GM06990 (cell line): ENCODE measurements at places on chromosomes 2 and 18.

- DNase-seq = no peak
Observed at GRCh38 chr2:240426845-240427721, 8.4 kb upstream of the GPC1 start.

DNA sequence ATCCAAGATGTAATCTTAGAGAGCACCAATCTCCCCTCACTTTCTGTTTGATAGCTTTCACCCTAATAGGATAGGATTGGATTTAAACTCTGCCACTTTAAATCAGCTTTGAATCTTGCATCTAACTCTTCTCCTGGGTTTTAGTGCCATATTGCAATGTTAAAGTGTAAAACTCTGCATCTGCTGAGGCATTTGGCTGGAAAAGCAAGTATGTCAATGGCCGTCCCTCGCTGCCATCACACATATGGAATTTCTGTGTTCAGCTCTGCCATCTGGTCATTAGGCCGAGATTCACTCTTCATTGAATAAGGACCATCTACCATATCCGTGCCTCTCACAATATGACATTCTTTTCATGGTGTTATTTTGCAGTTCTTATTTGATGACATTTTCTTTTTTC, 728.1 kb upstream of the PIK3C3 start:
- DNase-seq = no peak

DNA sequence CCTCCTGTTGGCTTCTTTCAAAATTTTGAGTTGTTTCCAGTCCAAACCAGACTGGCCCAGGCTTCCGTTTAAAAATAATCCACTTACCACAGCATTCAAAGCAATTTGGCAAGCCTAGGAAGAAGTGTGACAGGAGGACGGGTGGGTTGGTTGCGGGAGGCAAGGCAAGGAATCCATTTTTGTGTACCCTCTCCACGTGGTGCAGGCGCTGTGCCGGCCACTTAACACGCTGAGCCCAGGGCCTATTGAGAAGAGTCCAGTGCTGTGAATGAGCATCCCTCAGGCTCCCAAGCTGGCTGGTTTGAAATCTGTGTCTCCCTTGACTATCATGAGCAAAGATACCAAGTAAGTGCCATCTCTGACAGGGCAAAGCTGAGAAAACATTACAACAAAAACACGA, 160.9 kb downstream of the NCKAP5 start:
- no peak for DNase-seq

- peak; percentile 18 for DNase-seq
Observed at GRCh38 chr2:190468814-190469569, 60.8 kb downstream of the MFSD6 start.

DNA sequence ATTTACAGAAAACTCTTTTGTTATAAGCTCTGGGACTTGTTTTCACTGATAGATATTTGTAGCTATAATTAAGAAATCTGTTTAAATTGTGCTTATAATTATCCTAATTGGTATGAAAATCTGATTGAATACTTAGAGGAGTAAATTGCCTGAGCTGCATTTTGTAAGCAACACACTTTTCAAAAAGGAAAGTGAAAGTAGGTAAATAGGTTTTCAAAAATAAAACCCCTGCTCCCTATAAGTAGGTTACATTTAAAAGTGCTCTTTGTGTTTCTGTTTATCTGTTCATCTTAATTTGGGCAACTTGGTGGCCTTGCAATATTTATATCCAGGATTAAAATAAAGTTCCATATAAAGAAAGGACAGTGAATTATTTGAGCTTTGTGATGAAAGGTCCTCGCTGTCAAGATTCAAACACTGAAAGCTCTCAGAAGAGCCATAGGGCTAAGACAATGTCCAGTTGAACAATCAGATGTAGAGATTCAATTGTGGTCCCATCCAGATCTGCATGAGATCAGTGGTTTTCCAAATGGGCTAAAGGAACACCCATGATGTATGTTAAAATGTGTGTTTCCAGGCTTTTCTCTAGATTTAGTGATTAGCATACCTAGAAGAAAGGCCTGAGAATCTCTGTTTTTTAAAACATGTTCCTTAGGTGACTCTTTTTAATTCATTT, 371.6 kb downstream of the RPRM start:
- no peak for DNase-seq

DNA sequence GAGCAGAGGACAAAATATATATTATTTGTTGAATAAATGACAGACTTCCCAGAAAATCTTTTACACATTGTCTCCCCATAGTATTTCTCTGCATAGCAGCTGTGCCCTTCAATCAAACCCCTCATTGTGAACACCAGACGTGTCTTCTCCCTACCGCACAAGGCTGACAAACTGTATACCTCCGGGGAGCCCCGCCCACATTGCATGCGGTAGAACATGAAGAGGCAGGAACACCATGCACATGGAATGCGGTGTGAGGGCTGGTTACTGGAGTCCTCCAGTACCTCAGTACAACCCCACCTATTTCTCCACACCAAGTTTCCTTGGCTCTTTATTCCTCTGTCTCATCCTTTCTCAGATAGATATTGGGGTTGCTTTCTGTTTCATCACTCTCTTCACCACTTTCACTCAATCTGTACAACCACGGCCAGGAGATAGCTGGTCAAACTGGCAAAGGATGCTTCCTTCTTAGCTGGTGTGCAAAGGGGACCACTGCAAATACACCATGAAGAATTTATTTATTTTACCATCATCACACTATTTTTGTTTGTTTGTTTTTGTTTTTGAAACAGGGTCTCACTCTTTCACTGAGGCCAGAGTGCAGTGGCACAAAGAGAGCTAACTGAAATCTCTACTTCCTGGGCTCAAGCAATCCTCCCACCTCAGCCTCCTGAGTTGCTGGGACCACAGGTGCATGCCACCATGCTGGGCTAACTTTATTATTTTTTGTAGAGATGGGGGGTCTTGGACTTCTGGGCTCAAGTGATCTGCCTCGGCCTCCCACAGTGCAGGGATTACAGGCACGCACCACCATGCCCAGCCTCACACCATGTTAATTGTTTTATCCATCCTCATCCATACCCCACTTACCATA, 2.3 kb upstream of the NBAS start:
- no peak for DNase-seq

DNA sequence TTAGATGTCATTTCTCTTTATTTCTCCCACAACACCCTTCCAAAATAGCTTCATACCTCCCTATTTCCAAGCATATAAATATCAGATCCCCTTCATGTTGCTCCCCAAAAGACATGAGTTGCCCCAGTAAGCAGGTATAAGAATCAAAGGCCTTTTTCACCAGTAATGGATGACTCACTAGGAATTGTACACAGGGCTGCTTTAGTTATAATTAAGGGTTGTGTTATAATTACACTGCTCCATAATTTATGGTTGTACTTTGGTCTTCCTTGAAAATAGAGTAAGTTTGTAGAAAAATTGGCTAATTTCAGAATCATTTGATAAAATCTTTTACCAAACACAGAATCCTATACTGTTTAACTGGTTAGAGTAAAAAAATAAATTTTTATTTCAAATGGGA, 8.8 kb upstream of the AQP4 start:
- DNase-seq = no peak

GRCh38 chr2:130264501-130264900, 66.3 kb upstream of the TUBA3E start:
- DNase-seq = no peak

- DNase-seq = no peak
Observed at GRCh38 chr18:5997361-5997760, 102.0 kb upstream of the TMEM200C start.

DNA sequence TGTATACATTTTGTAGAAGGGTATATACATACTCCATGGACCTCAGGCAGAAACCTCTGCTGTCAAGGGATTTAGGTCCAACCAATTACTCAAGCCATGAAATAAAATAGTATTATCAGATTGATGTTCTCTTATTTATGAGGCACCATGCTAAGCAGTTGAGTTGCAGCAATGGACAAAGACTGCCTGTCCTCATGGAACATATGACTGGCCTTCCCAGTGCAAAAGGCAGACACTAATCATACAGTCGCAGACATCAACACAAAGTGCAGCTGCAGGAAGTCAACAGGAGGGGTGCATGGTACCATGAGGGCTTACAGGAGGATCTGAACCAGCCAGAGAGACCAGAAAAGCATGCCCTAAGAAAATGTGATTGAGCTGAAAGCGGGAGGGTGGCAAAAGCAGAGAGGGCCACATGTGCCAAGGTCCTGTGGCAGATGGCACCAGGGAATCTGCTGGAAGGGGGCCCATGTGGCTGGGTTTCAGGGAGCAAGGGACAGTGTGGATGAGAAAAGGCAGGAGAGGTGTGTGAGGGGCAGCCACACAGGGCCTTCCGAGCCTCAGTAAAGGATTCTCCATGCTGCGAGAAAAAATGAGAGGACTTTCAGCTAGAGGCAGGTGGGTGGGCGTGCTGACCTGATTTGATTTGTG, 61.4 kb upstream of the RNF152 start:
- no peak for DNase-seq

- no peak for DNase-seq
Observed at GRCh38 chr18:24924066-24924716, 427.8 kb downstream of the ZNF521 start.

DNA sequence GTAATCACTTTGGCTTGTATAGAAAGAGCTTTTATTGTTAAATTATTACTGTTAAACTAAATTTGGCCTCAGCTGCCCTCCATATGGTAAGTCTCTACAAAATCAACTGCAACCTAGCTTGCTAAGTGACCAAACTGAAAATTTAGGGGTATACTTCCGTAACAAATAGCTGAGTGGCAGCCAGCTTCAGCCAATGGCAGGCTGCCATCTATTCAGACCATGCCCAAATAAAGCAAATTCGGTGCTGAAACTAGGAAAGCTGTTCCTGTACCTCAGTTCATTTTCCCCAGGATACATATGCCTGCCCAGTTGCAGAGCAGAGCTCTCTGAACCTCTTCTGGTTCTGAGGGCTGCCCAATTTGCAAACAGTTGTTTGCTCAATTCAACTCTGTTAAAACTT, 94.8 kb downstream of the EML6 start:
- no peak for DNase-seq

GRCh38 chr2:26938399-26939118, 31.9 kb upstream of the MAPRE3 start:
- no peak for DNase-seq

GRCh38 chr2:22991844-22992243, 393.1 kb upstream of the KLHL29 start:
- DNase-seq = no peak

- no peak for DNase-seq
Observed at GRCh38 chr2:125745514-125745913, 910.4 kb upstream of the GYPC start.

DNA sequence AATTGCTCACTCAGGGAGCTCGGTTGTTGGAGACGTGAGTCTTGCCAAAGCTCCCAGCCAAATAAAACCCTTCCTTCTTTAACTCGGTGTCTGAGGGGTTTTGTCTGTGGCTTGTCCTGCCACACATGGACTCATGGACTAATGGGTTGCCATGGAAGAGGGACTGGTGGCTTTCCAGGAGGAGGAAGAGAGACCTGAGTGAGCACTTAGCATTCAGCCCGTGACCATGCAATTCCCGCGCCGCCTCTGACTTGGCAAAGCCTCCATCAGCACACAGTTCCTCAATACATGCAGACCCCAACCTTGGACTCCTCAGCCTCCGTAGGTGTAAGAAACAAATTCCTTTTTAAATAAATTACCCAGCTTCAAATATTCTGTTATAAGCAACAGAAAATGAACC, 57.3 kb upstream of the TMEM18 start:
- DNase-seq = no peak

GRCh38 chr2:68377137-68377780, 12.2 kb downstream of the PLEK start:
- no peak for DNase-seq

- DNase-seq = no peak
Observed at GRCh38 chr2:45176390-45176789, 167.1 kb upstream of the SIX2 start.

- DNase-seq = peak; percentile 47
Observed at GRCh38 chr2:26298638-26299393, 47.1 kb upstream of the SELENOI start.

- no peak for DNase-seq
Observed at GRCh38 chr2:203301667-203302066, 26.5 kb upstream of the ABI2 start.

DNA sequence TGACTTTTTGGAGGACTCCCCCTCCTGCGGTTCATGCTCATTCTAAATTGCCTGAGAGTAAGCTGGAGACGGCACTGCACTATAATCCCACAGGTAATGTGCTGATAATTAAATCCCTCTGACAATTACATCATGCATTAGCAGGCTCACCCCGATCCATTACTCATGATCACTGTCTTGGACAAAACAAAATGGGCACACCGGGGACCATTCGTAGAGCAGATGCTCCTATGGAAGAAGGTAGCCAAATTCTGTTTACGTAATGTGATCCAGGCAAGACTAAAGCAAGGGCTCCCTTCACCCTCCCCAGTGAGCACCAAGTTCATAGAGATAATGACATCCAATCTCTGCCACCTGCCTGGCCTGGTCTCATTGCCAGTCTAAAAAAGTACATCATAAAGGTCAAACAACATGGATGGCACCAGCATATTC, 657.1 kb upstream of the SOX11 start:
- DNase-seq = no peak

- DNase-seq = no peak
Observed at GRCh38 chr2:9322576-9322975, 100.8 kb downstream of the ITGB1BP1 start.

DNA sequence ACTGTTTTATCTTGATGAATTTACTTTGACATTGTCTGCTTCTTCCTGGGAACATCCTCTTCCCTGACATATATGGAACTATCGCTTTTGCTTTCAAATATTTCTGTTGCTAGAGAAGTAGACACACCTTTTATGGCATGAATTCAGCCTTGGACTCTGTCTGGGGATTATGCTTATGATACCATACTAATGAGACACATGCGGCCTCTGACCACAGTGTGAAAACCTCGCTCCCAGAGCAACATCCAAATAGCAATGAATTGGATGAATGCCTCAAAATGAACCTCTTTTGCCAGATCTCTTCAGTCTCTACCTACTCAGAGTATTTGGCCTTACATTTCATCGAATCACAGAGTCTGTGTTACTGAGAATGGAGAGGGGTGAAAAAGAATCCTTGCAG, 70.9 kb downstream of the PIEZO2 start:
- DNase-seq = no peak

DNA sequence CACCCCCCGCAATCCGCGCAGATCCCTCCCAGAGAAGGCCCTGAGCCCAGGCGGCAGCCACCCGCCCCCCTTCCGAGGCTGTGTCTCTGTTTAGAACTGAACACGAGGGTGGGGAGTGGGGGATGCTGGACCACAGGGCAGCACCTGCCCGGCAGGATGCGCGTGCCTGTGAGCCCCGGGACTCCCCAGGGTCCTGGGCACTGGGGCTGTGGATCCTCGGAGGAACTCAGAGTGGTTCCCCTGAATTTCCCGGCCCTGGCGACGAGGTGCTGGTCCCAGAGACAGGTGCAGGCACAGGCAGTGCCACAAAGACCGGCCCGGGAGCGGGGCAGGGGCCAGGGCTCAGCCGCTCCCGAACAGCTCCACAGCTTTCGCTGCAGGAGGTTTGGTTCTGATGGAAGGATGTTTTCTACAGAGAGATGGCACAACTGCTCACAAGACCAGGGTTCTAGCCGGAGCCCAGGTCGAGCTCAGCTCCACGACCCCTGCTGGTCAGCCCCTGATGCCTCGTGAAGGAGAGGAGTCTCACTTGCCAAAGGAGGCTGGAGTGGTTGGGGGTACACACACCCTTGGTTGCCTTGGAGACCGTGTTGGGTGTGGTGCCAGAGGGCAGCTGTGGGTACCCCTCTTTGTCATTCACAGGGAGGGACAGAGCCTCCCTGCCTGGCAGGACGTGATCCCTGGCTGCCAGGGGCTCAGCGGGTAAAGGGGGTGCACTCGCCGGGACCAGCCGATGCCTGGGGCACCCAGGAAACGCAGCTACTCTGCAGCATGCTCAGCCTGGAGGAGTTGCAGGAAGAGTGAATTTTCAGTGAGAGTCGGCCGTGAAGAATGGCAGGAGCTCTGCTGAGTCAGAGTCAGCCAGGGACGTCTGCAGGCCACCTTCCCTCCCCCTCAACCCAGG, 4.4 kb upstream of the NEU4 start:
- peak; percentile 65 for DNase-seq
